Sciatic nerve (tissue), 2 donors: ENCODE measurements at places on chromosomes 2 and 18.

DNA sequence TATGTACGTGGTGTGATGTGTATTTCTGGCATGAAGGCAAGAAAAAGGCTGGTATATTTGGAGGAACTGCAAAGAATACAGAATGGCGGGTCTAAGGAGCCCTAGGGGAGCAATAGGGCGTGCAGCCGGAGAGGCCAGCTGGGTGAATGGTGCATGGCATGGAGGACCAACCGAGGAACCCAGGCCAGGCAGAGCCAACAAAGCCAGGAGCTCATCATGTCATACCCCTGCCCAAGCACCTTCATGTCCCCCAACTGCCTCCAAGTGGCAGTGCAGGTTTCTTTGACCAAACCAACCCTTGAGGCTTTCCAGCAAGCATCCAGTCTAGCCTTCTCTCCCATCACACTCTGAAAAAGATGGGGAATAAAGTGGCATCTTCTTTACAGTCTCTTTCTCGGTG lies 8.9 kb upstream of the KCNK3 start:
- no peak for DNase-seq

GRCh38 chr2:176885001-176885643 lies 327.5 kb upstream of the HNRNPA3 start:
- DNase-seq = no peak

DNA sequence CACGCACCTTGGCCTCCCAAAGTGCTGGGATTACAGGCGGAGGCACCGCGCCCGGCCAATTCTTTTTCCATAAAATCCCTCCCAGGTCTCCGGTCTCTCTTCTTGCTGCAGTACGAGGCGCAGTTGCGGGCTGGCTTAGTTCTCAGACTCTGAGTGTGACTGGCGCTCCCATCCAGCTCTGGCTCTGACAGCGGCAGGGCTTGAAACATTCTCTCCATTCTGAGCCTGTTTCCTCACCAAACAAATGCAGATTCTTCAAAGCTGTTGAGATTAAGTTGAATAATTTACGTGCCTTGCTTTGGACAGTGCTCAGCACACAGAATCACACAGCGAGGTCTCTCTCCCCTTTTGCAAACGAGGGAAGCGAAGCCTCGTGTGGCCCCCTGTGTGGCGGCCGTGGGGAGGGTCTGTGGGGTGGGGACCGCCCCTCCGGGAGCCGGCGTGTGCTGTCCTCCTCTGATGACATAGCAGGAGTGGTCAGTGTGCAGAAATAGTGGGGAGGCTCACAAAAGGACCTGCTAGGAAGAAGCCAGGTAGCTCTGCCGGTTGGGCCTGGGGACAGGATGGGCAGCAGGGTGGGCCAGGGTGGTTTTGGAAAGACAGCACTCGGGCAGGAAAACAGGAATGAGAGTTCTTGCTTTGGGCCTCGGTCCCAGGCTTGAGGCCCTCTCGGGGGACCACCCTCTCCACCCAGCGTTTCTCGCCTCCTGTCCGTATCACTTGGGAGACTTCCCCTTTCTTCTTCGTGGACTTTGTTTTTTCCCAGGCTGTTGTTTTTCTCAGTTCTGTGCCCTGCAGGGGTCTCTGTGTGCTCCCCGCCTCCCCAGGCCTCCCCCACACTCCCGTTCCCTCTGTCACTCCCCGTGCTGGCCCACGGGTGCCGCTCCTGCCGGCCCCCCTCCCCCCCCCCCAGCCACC lies 75.0 kb downstream of the KCNG2 start:
- DNase-seq = no peak

GRCh38 chr18:77103991-77104531 lies 28.5 kb downstream of the MBP start:
- DNase-seq = no peak

GRCh38 chr2:143499061-143499460 lies 369.8 kb downstream of the ARHGAP15 start:
- no peak for DNase-seq

DNA sequence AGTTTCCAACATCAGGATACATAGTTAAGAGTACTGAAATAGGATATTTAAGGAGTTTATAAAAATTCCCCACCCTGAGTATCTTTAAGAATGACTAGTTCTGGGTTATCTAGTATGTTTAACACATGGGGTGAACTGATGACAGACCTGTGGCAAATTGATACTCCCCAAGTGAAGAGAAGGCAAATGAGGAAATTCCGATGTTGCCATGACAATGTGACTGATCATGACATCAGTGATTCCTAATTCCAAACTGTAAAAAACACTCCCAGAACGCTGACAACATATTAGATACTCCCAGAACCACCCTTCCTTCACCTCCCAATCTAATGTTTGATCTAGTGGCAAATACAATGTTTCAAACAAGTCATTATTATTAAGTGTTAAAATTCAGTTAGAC lies 77.6 kb downstream of the RBMS1 start:
- DNase-seq = no peak

GRCh38 chr2:207166039-207166348 lies 246 bp upstream of the KLF7 start:
- peak; percentile 99 for DNase-seq

- DNase-seq = no peak
Measured at GRCh38 chr2:240655931-240656886, 26.5 kb downstream of the AQP12B start.

DNA sequence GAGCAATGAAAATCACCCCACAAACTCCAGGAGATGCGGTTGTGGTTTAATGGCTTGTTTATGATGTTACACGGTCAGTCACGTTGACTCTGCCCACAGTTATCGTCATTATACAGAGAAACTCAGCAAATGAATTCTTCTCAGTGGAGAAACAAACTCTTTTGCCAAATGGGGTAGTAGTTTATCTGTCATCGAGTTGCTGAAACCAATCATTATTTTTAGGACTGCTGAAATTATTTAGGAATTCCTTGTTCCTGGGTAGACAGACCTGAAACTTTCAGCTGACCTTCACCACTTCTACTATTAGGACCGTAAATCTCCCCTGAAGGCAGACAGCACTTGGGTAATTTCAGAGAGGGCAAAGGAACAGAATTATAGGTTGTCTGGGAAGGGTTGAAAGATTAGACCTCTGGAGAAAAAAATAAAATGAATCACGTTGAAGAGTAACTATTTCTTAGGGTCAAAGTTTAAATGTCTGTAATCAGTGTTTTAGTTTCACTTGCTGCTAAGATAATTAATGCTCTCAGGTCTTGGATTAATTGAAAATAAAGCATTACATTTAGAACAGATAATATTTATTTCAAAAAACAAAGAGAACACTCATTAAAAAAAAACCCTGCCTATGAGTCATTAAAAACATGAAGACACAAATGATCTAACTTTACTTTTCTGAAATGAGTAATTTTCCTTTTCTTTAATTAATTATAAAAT lies 52.1 kb upstream of the LYPD6 start:
- no peak for DNase-seq

DNA sequence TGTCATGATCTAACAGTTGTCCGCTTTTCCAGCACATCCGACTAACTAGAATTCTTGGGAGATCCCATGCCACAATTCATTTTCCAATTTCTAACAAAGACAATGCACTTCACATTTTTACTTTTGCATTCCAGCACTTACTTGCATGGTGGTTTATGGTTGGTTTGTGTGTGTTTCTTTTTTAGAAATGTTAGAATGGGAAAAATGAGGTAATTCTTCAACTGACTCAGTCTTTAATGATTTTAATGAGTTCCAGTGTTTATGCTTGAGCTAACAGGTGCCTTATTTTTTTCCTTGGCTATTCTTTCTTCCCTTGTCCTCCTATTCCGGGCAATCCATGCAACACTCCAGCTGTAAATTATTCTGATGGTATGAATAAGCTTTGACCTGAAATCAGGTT lies 46.4 kb downstream of the SLC8A1 start:
- no peak for DNase-seq

DNA sequence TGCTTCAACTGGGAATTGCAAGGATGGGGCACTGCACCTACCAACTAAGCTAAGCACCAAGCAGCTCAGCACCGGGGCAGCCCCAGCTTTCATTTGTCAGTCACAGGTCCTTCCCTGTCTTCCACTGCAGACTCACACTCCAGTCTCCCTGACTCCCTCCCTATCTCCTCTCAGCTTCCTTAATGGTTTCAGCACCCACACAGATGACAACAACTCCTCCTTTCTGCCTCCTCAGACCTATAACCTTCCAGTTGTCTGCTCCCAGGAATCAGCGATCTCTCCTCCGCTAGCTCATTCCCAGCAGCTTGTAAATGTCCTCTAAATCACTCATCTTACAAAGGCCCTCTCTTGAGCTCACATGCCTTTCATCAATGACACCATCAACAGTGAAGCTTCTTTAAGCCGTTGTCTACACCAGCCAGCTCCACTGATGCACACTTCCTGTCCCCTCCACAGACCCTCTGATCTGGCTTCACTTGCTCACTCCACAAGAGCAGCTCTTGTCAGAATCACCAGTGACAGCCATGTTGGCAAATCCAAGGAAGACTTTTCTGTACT lies 32.1 kb downstream of the CLASP1 start:
- no peak for DNase-seq

- DNase-seq = peak; percentile 72
Measured at GRCh38 chr2:10400568-10400977, 47.6 kb downstream of the ODC1 start.

GRCh38 chr18:13388586-13389490 lies 170.3 kb downstream of the LDLRAD4 start:
- DNase-seq = no peak

- no peak for DNase-seq
Measured at GRCh38 chr2:191231995-191232394, 13.2 kb upstream of the MYO1B start.

DNA sequence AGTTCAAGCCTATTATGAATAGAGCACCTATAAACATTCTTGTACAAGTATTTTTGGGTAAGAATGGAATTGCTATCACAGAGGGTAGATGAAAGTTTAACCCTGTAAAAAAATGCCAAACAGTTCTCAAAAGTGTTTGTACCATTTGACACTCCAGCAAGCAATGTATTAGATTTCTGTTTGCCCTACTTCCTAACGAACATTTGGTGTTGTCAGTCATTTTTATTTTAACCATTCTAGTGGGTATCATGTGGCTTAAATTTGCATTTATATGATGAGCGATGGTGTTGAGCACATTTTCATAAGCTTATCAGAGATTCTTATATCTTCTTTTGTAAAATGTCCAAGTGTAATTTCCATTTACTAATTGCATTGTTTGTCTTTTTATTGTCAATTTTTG lies 608.2 kb upstream of the ACVR2A start:
- DNase-seq = no peak

GRCh38 chr2:228767196-228767595 lies 503.9 kb downstream of the PID1 start:
- no peak for DNase-seq

- DNase-seq = no peak
Measured at GRCh38 chr2:69588403-69588802, 55.1 kb downstream of the AAK1 start.

- DNase-seq = no peak
Measured at GRCh38 chr2:151380580-151381235, 23.3 kb downstream of the TNFAIP6 start.

DNA sequence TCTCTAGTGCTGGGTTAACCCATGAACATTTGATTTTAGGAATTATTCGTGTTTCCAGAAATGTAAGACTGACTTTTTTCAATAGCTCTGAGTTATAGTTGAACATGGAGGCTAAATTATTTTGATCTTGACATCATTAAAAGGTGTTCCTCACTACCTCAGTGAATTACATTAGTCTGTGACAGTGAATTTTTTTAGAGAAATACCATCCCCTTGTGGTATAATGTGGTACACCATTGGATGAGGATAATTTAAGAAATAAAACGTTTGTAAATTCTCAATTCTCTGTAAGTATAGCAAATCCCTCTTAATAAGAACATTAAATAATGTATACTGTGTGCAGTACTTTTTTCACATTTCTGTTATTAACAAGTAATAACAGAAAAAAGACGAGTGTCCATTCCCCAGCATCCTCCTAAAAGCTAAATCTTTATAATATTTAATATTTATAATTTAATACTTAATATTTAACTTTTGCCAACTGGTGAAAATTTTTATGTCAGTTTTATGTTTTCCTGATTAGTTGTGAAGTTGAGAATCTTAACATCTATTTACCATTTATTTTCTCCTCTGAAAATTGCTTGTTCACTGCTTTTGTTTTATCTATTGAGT lies 70.3 kb upstream of the CWC22 start:
- DNase-seq = no peak

- DNase-seq = no peak
Measured at GRCh38 chr2:182207049-182207746, 219.6 kb downstream of the PDE1A start.

- no peak for DNase-seq
Measured at GRCh38 chr2:9493478-9493877, 19.1 kb downstream of the IAH1 start.

DNA sequence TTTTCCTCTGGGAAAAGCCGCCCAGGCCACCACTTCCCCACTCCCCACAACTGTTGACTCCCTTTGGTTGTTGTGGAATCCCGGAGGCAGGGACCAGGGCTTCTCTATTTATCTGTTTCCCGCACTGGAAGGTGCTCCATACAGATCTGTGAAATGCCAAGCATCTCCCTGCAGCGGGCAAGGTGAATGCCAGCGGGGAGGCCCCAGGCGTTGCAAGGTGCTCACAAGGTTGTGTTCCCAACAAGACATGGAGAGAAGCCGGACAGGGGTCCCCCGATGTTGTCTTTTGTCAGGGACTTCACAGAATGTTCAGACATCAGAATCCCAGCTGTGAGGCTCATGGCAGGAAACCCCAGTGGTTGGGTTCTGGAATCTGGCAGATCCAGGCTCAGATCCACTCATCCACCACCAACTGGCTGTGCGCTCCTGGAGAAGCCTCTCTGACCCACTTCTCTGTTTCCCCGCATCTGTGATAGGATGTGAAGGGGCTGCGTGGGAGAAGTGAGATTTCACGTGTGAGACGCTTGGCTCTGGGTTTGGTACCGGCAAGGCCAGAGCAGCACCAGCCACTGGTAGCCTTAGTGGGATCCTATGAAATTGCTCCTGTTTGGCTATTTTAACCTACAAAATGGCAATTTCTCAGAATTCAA lies 8.6 kb upstream of the NEU2 start:
- DNase-seq = no peak

GRCh38 chr2:208573569-208573968 lies 167.0 kb downstream of the PTH2R start:
- no peak for DNase-seq

- no peak for DNase-seq
Measured at GRCh38 chr2:190664240-190664639, 15.4 kb downstream of the NAB1 start.

DNA sequence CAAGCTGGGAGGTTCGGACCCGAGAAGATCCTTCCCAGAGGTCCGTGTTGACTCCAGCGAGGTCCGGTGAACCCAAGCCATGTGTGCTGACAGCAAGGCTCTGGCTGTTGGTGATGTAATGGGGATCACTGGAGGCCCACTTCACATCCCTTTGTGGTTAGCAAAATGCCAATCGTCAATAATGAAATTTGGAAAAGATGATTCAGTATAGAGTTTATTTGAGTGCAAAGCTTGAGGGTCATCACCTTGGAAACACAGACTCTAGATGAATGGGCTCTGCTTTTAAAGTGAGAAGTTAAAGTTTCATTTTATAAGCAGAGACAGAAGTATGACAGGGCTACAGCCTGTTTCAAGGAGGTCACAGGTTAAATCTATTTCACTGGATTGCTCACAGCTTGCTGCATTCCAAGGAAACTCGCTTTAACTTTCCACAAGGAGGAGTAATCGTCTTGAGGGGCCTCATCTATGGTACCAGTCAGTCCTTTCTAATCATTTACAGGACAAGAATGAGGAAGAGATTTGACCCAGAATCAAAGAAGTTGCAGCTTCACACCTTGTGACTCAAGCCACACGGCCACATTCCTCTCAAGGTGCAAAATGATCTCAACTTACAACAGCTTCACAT lies 140.5 kb downstream of the TPO start:
- DNase-seq = no peak
